ENCODE measurements at places on chromosomes 1 and 21.

- no peak for DNase-seq
Observed at GRCh38 chr1:28822799-28823198, 10.8 kb downstream of the OPRD1 start.

- DNase-seq: no peak
Observed at GRCh38 chr1:208101661-208102431, 142.3 kb downstream of the PLXNA2 start.

- DNase-seq: no peak
Observed at GRCh38 chr1:162210196-162210595, 140.7 kb downstream of the NOS1AP start.

DNA sequence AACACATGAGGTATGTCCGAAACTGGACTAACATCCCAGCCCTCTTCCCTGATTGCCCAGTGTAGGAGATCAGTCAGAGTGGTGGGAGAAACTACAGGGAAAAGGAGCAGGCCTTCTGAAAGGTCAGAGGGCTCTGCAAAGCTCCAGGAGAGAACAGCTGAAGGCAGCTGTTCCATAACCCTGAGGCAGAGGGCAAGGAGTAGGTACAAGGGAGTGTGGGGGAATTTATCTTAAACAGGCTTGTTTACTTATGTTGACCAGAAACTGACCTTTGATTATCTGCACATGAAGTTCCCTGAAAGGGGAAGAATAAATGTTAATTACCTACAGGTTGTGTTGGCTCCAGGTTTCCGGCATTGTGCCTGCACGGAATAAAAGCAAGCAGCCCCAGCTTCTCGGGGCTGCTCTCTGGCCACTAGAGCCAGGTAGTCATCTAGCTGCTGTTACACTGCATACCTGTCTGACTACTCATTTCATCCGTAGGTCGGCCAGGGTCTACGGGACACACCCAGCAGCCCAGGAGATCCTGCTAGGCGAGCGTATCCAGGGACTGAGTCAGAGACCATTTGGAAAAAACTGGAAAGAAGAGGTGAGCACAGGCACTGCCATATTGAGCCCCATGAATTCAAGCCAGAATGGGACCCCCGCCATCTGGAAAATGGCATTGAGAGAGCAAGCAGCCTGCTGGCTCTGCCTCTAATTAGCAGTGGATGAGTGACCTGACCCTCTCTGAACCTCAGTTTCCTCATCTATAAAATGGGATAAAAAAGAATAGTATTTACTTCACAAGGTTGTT, 14.9 kb upstream of the PAQR7 start:
- no peak for DNase-seq

- DNase-seq: no peak
Observed at GRCh38 chr21:45416620-45417019, 11.7 kb downstream of the COL18A1 start.

DNA sequence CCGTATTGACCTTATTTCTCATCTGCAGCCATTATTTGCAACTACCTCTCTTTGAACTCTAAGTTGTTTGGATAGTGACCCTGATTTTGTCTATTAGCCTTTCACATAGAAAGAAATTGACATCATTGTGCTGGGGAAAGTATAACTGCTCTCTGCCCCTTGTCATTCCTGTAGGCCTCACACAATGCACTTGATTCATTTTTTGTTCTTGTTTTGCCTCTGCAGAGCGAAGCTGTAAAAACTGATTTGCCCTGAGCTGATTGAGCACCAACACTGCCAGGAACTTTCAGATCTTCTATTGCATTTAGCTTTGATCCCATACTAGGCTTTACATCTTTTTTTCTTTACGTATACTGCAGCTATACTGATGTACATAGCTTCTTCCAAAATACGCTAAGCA, 167.2 kb upstream of the PTBP2 start:
- no peak for DNase-seq

DNA sequence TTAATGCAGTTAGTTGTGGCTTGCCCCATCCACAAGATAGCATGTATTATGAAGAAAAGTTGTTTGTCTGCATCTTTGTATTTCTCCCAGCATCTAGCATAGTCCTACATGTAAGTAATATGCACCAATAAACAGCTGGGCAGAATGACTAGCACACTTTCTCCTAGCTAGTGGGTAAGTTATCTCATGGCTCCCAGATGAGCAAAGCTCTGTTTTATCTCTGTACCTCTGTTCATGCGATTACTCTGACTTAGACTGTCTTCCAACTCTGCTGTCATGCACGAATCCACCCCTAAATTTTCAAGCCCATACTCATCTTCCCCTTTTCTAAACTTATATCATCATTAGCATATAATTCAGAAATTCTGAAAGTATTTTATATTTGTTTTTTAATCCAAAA, 37.5 kb upstream of the KCTD3 start:
- DNase-seq: no peak

- DNase-seq: no peak
Observed at GRCh38 chr1:156075775-156076204, 6.5 kb downstream of the MEX3A start.

DNA sequence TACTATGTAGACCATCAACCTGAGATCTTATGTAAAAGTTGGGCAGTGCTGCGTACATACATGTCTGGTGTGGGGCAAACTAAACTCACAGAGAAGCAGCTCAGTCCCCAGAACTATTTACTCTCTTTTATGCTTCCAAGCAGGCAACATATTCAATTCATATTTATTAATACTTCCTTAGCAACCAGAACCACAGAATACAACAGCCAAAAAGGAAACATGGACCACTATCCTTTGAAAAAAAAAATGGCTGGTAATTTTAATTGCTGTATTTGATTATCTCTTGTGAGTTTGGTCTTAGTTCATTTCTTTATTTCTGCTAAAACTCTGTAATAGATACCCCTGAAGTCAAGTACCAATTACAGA, 1.5 kb upstream of the PPP1R15B start:
- DNase-seq: no peak

- DNase-seq: peak; percentile 76
Observed at GRCh38 chr1:183470147-183470960, 1.9 kb upstream of the SMG7 start.

DNA sequence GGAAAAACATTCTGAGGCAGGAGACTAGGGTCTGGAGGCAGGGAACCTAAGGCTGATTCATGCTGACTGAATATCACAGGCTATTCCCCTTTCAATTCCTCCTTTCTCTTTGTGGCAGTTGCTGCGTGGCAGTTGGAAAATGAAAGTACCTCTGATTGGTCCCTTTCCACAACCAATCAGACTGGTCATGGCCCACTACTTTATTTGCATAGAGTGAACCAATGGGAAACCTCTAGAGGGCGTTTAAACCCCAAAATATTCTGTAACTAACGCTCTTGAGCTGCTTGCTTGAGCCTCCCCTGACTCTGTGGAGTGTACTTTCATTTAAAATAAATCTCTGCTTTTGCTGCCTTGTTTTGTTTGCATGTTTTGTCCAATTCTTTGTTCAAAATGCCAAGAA, 27.7 kb upstream of the VN1R5 start:
- DNase-seq: no peak

GRCh38 chr21:24045373-24045772, 1561.9 kb downstream of the MRPL39 start:
- DNase-seq: no peak

- peak; percentile 88 for DNase-seq
Observed at GRCh38 chr1:207414606-207415108, 39.5 kb upstream of the CR2 start.

- no peak for DNase-seq
Observed at GRCh38 chr1:18239671-18240070, 132.1 kb downstream of the IGSF21 start.

Measured in KG1 (cell line).